ENCODE measurements at places on chromosomes 2 and 18.

GRCh38 chr2:188522517-188522916, 230.8 kb downstream of the GULP1 start:
- no peak for DNase-seq

DNA sequence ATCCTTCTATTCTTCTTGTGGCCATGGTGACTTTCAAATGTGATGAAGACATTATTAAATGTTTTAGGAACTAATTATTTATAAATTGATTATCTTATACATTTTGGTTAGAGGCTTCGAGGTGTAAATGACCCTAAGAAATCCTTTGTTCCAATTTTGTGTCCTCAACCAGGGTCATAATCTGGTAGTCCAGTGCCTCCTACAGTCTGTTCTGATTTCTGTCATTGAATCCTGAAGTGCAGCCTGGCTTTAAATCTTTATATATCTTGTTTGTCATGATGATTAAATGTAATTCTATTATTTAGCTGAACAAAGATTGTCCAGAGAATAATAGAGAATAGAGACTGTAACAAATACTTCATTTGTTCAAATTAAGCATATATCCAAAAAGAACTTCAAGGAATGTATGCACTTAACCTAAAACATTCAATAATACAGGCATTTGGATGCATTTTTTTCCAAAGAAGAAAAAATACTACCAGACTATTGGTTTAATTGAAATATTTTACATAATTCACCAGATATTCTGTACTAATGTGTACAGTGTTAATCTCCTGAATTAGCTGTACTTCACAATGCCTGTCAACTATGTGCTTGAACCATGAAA, 89.8 kb downstream of the PRPF40A start:
- DNase-seq = no peak

DNA sequence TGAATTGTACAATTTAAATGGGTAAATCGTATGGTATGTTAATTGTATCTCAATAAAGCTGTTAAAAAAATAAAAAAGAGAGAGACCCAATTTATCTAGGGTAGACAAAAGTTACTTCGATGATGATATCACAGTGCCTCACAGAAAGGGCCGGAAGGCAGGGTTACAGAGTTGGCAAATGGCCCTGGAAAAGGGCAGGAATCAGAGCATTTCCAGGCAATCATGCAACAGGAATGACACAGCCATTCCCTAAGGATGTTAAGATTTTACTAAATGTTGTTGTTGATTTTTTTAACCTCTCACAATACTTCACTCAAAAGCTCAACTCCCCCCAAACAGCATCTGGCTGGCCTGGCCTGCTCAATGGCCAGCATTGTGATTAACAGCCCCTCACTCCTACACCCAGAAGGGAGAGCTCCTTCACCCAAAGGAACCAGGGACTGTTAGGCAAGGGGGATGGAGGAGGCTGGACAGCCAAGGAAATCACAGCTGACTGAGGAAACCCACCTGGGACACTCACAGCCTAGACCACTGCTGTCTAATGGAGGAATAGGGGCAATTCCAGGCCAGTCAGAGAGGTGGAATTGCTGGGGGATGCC, 7.7 kb upstream of the SP100 start:
- no peak for DNase-seq

- DNase-seq = no peak
These were observed 690.7 kb upstream of the KLHL29 start for GRCh38 chr2:22694300-22694699.

- no peak for DNase-seq
These were observed 82.3 kb downstream of the FBXO15 start for GRCh38 chr18:74065366-74065765.

DNA sequence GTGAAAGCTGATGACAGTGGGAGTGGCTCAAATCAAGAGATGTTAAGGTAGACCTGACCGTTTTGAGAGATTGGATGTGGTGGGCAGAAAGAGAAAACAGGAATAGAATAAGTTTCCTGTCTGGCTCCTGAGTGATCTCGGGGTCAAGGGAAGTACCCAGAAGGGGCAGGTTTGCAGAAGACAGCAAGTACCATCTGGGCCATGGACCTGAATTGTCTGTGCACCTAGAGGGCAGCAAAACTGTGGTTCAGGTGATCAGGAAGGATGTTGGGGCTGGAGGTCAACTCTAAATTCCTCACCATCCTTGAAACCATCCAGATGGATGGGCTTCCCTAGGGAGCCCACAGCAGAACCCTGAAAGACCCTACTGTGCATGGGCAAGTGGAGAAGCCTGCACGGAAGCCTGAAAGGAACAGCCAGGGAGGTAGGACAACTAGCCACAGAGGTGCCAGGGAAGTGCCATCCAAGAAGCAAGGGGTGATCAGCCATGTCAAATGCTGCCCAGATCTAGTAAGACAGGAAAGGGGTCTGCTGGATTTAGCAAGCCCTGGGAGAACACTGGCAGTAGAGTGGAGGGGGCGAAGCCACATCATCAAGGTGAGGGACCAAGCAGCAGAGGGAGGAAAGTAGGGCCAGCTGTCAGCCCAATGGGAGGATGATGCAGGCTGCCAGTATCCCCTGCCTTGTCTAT, 8.0 kb downstream of the TEX261 start:
- DNase-seq = no peak

DNA sequence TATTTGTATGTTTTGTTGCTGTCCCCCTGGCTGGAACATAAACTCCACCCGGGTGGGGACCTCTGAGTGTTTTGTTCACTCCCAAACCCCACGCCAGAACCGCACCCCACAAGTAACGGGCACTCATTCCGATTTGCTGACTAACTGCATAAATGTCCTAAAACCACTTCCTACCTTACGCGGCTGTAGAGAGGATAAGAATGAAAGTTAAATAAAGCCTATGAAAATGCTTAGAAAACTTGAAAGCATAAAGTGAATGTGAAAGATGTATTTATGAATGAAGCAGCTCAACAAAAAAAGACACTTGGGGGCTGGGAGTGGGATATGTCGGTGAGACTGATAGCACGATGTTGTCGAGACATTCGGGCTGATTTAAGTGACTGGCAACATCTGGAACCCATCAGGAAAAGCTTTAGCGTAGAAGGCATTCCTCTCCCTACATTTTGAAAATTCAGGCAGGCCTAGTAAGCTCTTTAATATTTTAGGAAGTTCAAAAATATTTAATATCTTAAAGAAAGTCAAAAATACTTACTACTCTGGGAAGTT, 206.7 kb downstream of the SH3RF3 start:
- DNase-seq = no peak

GRCh38 chr2:439556-440402, 151.9 kb upstream of the ALKAL2 start:
- DNase-seq = no peak

DNA sequence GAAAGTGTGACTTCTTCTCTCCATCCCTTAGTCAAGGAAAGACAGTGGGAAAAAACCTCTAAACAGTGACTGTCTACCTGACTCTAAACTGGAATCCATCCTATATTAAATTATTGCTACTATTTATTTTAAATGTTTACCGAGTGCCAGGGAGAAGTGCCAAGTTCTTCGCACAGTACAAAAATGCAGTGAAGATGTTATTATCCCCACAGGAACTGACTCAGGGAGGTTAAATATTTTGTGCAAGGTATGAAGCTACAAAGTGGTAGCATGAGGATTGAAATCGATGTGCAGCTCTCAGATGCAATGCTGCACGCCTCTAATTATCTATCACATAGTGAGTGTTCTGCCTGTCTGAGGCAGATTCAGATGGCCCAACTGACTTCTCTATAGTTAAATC, 91.1 kb downstream of the MEP1B start:
- DNase-seq = no peak

DNA sequence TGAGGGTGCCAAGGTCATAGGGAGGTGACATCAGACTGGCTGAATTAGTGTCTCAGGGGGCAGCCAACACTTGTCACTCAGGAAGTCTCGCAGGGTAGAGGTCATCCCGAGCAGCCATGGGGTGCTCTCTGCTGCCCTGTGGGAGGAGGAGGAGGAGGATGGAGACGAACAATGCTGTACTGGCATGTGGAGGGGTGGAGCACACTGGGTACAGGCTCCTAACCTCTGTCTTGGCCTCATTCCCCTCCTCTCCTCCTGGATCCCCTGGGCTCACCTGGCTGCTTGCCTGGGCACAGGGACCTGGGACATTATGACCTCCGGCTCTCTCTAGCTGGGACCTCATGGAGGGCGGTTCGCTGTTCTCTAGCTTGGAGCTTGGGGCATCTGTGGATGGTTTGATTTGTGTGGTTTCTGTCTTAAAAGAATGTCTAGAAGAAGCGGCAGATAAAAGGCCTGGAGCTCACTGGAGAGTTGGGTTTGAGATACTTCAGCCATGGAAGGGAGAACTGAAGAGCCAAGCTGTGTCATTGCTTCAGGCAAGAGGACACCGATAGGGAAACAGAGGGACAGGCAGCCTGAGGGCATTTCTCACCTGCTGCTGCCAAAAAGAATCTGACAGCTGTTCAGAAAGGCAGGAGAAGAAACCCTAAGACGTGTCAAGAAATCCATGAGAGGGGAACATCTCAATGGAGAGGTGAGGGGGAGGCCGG, 133.1 kb downstream of the SEPTIN10 start:
- DNase-seq = peak; percentile 57

DNA sequence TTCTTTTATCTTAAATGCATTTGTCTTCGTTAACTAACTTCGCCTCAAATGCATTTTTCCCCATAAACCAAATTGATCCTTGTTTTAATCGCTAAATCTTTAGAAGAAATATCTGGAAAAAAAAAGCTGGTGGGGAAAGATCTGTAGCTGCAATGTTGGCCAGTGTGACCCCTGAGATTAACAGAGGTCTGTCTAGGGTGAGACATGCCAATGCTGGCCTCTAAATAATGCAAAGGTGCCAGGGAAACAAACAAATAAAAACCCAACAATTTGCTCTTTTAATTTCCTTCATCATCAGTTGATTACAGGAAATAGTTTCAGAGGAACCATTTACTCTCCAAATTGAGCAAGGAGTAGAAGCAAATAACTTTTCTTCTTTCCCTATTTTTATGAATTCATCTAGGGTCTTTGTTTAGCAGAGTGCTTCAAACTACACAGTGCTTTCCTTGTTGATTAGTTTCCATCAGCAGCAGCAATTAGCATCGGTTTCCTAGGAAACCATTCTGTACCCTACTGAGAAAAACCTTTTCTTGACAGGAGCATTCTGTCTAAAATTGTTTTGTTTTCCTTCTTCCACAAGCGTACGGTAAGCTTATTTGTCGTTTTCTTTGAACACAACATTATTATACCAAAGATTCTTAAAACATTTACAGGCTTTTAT, 100.5 kb upstream of the UNC80 start:
- no peak for DNase-seq

GRCh38 chr2:216404010-216404618, 8.2 kb upstream of the SMARCAL1 start:
- no peak for DNase-seq

GRCh38 chr18:58310517-58310916, 266.5 kb downstream of the NEDD4L start:
- no peak for DNase-seq

All from chondrocyte (in vitro differentiated cells).